ENCODE measurements at places on chromosomes 16 and 17.

DNA sequence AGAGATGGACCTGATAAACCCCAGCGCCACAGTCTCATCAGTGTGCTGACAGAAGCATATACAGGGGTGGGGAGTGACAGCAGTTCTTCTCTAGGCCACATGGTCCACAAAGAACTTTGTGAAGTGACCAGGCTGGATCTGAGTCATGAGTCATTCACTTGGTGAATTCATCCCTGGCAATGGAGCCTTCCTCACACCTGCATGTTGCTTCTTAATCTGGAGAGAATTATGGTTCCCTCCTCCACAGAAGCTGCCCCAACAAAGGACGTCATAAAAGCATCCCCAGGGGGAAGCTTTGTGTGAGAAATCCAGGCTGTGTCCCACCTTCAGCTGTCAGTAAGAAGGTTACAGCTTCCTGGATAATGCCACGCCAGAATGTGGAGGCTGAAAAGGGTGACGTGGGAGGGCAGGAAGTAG, 215.6 kb upstream of the MAF start:
- DNase-seq = no peak

DNA sequence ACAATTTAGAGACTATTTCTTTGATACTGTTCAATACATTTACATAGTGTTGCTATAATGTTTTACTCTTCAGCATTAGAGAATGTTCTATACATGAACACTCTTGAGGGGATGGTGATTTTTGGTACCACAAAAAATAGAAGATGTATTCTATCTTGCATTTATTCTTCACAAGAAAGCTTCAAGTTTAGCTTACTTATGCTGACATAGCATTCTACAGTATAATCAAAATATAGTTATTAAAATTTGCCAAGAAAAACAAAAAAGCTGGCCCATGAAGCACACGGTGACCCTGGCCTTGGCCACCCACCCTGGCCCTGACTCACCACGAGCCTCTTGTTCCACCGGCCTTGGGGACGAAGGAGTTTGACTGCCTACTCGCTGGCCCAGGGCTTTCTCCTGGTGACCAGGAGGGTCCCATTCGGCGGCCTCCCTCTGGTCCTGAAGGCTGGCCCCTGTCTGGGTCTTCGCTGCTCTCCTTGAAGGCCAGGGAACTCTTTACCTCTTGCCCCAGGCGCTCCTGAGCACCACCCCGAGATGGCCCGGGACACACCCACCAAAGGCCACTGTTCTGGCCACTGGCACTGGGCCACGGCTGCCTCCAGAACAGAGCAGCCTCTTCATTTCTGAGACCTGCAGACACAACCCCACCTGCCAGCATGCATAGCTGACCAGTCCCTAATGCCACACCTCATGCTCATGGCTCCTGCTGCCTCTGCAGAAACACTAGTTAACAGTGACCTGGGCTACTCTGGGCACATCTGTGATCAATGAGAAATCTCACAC, 22.5 kb upstream of the ICAM2 start:
- no peak for DNase-seq

DNA sequence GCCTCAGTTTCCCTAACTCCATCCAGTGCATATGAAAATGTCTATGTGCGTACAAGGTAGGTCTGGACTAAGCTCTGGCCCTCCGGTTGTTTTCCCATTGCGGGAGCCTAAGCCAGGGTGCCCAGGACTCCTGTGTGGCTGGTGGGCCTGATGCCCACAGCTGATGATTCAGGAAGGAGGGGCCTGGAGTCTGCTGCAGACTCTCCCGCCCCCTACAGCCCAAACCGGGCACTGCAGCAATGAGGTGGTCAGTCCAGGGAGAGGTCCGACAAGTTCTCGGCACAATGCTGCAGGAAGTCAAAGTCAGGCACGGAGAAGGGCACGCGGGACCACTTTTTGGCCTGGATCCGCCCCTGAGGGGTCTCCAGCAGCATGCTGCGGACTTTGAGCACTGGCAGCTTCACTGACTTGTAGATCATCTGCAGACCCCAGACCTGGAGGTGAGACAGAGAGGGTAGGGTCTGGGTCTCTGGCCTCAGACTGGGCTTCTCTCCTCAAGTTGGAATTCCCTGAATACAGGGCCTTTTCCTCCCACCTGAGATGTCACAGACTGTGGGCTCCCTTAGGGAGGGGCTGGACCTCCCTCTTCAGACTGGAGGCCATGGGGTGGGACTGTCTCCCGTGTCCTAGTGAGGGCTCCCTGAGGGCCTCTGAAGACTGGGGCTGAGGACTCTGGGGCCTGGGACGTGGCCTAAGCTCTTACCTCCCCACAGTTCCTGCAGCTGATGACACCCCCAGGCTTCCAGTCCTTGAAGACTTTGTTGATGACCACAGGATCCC, 3.4 kb upstream of the ZNF385C start:
- peak; percentile 61 for DNase-seq

DNA sequence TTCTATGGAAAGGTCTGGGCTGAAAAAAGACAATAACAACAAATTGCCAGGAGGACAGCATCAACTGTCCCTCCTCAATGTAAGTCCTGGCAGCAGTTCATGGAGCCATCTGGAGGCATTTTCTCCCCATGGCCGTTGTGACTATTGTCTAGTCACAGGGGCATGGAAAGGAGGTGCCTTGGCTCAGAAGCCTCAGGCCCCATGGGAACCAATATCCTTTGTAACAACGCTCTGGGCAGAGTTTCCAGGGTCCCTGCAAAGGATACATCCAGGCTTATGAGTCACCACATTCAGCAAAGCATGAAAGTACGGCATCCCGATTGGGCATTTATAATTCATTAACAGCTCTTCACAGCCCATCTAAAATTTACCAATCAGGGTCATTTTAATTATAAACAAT, 85.2 kb downstream of the GLG1 start:
- no peak for DNase-seq

DNA sequence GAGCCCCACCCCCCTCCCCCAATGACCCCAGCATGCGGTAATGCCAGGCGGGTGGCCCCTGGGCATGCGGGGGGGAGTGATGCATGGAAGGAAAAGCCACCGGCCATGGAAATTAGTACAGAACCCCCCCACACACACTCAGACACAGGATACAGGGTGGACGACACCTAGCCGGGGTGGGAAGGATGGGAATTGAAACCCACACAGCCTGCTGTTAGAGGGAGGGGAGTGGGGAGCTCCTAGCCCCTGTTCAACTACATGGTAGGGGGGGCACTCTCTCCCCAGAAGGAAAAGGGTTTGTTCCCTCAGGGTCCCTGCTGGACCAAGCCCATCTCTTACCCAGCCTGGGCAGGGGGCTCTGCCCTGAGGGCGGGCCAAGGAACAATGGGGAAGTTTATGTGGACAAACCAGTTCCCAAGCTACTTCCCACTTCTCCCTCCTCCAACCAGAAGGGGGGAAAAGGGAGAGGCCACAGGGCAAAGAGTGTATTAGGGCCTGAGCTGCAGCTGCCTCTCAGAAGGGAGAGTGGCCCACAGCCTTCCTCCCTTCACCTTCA, 5.2 kb downstream of the TMUB2 start:
- DNase-seq = no peak

GRCh38 chr16:84599521-84600202, 18.2 kb downstream of the COTL1 start:
- peak; percentile 50 for DNase-seq

- DNase-seq = no peak
Measured at GRCh38 chr16:4663465-4663776, 29.9 kb upstream of the NUDT16L1 start.

- no peak for DNase-seq
Measured at GRCh38 chr17:37564252-37564651, 45.0 kb downstream of the SYNRG start.

DNA sequence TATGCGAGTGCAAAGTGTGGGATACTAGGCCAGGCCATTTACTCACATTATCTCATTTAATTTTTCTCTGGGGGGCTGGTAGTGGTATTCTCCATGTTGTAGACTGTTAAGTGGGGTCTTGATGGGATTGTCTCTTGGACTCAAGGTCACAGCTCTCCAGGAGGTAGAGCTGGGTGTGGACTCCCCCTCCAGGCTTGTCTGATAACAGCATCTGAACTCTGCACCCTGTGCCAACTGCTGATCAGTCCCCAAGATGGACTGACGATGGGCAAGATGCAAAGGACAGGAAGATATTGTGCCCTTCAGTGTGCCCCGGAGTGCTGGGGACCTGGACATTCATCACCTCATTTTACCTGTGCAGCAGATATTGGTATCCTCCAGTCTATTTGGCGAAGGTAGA, 147.8 kb downstream of the MSI2 start:
- DNase-seq = no peak

GRCh38 chr16:28513484-28514181, 7.0 kb upstream of the IL27 start:
- no peak for DNase-seq

DNA sequence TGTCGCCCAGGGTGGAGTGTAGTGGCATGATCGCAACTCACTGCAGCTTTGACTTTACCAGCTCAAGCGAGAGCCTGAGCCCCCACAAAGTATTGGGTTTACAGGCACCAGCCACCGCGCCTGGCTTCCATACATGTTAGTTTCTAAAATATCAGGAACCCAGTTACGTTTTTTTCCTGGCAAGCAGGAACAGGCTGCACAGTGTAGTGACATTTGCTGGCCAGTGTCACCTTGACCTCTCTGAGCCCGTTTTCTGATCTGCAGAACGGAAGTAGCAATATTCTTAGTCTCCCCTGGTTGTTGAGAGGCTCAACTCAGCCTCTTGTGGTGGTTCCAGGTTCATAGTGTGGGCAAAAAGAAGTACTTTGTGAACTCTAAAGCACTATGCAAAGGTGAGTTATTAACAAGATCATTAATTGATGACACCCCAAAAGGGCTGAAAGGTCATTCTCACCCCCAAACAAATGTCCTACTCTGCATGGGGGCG, 15.6 kb downstream of the IGF2BP1 start:
- DNase-seq = no peak

GRCh38 chr16:1980030-1980769, 1.1 kb downstream of the NOXO1 start:
- DNase-seq = no peak

DNA sequence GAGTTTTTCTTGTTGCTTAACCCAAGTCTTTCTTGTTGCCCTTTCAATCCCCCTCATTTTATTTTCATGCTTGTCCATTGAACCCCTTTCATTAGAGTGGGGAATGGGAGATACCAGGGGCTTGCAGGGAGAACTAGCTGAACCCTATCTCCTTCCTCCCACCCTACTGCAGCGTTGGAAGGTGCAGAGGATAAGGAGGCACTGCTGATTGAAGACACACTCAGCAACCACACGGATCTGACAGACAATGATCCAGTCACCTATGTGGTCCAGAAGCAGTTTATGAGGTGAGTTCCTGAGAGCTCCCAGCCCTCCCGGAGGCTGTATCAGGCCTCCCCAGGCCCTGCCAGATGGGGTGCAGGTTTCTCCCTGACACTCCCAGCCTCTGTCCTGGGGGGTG, 32.5 kb downstream of the ANKRD40 start:
- DNase-seq = no peak

GRCh38 chr17:55254375-55254774, 10.4 kb upstream of the HLF start:
- DNase-seq = no peak

DNA sequence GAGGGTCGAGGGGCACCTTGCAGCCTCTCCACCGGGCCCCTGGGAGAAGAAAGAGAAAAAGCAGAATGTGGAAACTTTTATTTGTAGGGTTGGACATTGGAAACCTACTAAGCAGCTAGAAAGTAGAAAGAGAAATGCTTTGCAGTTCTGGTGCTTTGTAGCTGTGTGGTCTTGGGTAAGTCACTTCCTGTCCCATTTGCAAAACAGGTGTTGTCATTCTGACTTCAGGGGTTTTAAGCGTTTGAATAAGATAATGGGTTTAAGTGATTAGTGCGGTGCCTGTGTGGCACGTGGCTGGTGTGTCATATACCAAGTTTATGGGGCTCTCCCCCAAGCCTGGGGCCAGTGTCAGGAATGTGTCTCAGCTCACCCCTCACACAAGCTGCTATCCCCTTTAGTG, 1.6 kb downstream of the CA4 start:
- no peak for DNase-seq

GRCh38 chr16:17403156-17403809, 67.5 kb downstream of the XYLT1 start:
- DNase-seq = no peak

- no peak for DNase-seq
Measured at GRCh38 chr17:661509-661908, 53.1 kb downstream of the VPS53 start.

Measured in memory B cell (primary cell).